MCF 10A (cell line): ENCODE measurements at places on chromosomes 7 and 10.
A peak's percentile ranks its signal among the peaks of the same experiment; 100 is the strongest.

- no peak for DNase-seq
- H3K4me1 ChIP-seq, result no peaks in the 10 kb centered on the region
- H3K27me3 ChIP-seq, result no peaks in the 10 kb centered on the region
Measured at GRCh38 chr7:43444711-43445578, 138.0 kb upstream of the STK17A start.

GRCh38 chr7:93856323-93856722 lies 34.2 kb downstream of the TFPI2 start:
- H3K27me3 ChIP-seq, result no peaks in the 10 kb centered on the region
- DNase-seq, result peak; percentile 0
- H3K4me1 ChIP-seq, result peaks cover 39% of the 10 kb centered on the region

DNA sequence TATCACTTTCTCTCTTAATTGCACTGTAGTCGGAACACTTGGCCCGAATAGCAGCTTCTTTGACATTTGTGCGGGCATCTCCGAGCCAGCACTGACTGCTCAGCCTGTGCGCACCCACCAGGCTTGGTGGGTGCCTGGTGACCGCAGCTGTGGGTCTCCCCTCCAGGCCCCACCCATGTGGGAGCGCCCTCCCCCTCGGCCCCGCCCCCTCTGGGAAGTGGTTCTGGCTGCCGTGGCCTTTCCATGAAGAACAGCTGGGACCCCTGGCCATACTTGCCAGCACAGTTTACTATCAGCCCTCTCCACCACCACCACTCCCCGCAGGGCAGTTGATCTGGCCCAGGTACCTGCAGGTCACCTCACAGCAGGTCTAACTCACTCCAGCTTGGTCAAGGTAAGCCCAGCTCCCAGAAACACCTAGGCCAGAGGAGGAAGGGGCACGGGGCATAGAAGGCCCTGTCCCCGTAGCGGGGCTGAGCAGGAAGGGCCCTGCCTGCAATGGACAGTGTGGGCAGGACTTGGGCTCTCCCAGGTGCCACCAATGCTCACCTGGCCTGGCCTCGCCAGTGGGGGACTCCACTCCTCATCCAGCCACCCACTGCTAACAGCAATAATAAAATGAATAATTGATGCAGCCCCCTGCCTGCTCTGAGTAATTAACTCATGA lies 5.8 kb downstream of the RASGEF1A start:
- H3K4me1 ChIP-seq, result peaks cover 22% of the 10 kb centered on the region
- H3K27me3 ChIP-seq, result no peaks in the 10 kb centered on the region
- H3K4me3 ChIP-seq, result peak overlapping the region; percentile 38
- no peak for DNase-seq
- H3K27ac ChIP-seq, result peak overlapping the region; percentile 31
- no peaks in the 10 kb centered on the region for H3K36me3 ChIP-seq

DNA sequence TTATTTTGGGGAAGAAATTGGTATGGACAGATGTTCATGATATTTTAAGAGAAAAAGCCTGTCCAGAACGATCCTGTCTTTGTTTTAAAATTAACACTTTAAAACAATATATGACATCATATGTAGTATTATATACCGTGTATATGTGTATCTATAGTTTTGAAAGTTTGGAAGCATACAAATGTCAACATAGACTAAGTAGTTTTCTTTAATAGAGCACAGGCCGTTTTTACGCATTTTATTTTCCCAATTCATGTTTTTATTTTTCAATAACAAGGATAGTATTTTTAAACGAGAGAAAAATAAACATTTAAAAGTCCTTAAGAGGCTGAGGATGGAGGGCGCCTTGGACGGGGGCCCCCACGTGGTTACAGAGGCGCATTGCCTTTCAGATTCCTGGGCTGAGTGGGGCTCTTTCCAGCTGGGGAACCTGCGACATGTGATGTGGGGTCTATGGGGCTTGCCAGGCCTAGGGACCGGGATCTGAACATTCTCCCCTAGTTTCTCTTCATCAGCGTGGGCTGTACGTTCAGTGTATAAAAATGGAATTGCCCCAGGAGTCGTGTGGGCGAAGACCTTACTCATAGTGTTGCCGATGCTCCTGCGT lies 127.8 kb upstream of the ZNF746 start:
- H3K4me3 ChIP-seq, result peak overlapping the region; percentile 94
- H3K4me1 ChIP-seq, result peaks cover 21% of the 10 kb centered on the region
- H3K27me3 ChIP-seq, result peaks cover 24% of the 10 kb centered on the region
- H3K27ac ChIP-seq, result no peak overlapping the region

DNA sequence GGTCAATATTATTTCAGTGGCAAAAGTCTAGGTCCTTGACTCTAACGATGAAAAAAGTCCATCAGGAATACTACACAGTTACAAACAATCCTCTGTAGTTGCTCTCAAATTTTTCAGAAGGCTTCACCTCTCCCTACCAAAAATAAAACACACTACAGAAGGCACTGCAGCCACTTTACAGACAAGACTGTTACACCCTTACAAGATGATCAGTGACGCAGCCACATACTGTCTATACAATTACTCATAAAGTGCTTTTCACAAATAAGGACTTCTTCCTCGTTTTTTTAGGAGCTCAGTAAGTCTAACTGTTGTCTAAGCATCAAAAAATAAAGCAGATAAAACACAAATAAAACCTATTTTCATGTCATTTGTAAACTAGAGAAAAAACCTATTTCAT lies 27.1 kb downstream of the NDUFB2 start:
- no peaks in the 10 kb centered on the region for H3K27me3 ChIP-seq
- H3K36me3 ChIP-seq, result peaks cover 26% of the 10 kb centered on the region
- H3K27ac ChIP-seq, result no peak overlapping the region
- DNase-seq, result no peak

DNA sequence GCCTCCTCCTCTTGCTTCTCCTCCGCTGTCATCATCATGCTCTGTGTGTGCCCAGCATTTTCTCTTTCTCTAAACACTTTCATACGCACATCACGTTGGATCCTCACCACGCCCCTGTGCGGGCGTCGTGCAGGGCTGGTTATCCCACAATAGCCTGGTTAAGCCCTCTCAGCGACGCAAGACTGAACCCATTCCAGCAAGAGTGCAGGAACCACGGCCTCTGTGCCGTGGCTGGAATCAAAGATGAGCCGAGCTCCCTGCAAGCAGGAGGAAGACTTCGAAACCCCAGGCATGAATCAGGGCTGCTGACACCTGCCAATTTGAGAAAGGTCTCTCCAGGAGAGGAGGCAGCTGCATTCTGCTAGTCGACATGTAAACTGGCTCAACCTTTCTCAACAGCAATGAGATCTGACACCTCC lies 74.8 kb upstream of the FOXK1 start:
- H3K27ac ChIP-seq, result no peak overlapping the region
- H3K27me3 ChIP-seq, result no peaks in the 10 kb centered on the region
- H3K36me3 ChIP-seq, result no peaks in the 10 kb centered on the region
- DNase-seq, result no peak
- no peak overlapping the region for H3K4me3 ChIP-seq
- H3K4me1 ChIP-seq, result peaks cover 6% of the 10 kb centered on the region

GRCh38 chr10:98246911-98247805 lies 20.8 kb downstream of the LOXL4 start:
- no peak overlapping the region for H3K27ac ChIP-seq
- no peak for DNase-seq
- no peaks in the 10 kb centered on the region for H3K4me1 ChIP-seq
- H3K36me3 ChIP-seq, result peaks cover 43% of the 10 kb centered on the region
- no peak overlapping the region for H3K4me3 ChIP-seq

- no peak overlapping the region for H3K27ac ChIP-seq
- no peaks in the 10 kb centered on the region for H3K27me3 ChIP-seq
- DNase-seq, result no peak
- no peaks in the 10 kb centered on the region for H3K4me1 ChIP-seq
- no peak overlapping the region for H3K4me3 ChIP-seq
- H3K36me3 ChIP-seq, result peaks cover 15% of the 10 kb centered on the region
Measured at GRCh38 chr7:112302566-112302965, 96.1 kb downstream of the ZNF277 start.

GRCh38 chr10:100600218-100600617 lies 64.5 kb downstream of the HIF1AN start:
- peak; percentile 8 for DNase-seq
- peaks cover 6% of the 10 kb centered on the region for H3K4me1 ChIP-seq
- H3K27ac ChIP-seq, result no peak overlapping the region
- no peaks in the 10 kb centered on the region for H3K36me3 ChIP-seq

- no peak for DNase-seq
- H3K27ac ChIP-seq, result no peak overlapping the region
- H3K27me3 ChIP-seq, result peaks cover 44% of the 10 kb centered on the region
- no peaks in the 10 kb centered on the region for H3K4me1 ChIP-seq
- H3K36me3 ChIP-seq, result no peaks in the 10 kb centered on the region
Measured at GRCh38 chr7:79008786-79009185, 444.7 kb downstream of the MAGI2 start.
